ENCODE measurements at places on chromosomes 16 and 17.

DNA sequence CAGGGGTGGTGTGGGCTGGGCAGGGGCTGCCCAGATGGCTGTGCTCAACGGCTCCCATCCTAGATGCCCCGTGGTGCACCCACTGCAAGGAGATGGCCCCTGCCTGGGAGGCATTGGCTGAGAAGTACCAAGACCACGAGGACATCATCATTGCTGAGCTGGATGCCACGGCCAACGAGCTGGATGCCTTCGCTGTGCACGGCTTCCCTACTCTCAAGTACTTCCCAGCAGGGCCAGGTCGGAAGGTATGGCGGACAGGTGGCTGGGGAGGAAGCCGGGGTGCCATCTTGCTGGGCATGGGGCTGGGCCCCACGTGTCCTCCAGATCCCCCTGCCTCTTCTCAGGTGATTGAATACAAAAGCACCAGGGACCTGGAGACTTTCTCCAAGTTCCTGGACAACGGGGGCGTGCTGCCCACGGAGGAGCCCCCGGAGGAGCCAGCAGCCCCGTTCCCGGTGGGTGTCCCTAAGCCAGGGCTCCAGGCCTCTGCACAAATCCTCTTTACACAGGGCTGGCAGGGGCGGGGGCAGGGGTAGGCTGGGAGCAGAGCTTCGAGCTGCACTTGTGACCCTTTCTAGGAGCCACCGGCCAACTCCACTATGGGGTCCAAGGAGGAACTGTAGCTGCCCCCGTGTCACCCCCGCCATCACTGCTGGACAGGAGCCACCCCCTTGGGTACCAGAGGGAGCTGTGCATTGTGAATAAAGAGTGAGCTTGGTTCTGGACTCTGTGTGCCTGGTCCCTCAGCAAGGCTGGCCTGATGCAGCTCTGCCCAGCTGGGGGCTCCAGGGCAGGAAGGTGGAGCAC is 3.7 kb downstream of the PDIA2 start:
- DNase-seq, result no peak

DNA sequence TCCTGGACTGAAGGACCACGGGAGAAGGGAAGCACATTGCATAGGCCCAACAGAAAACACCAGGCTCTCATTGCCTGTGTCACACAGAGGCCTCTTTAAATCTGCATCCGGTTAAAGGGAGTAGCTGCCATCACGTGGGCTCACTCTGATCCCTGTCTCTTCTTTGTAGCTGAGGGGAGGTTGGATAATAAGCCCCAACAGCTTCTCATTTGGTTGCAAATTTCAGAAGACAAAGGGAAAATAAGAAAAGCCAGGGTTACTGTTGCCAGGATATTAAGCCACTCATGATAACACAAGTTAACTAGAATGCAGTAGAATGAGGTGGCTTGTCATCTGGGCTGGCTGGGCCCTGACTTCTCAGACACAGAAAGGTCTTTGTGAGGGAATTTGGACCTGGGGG is 325.1 kb upstream of the ERCC4 start:
- no peak for DNase-seq

DNA sequence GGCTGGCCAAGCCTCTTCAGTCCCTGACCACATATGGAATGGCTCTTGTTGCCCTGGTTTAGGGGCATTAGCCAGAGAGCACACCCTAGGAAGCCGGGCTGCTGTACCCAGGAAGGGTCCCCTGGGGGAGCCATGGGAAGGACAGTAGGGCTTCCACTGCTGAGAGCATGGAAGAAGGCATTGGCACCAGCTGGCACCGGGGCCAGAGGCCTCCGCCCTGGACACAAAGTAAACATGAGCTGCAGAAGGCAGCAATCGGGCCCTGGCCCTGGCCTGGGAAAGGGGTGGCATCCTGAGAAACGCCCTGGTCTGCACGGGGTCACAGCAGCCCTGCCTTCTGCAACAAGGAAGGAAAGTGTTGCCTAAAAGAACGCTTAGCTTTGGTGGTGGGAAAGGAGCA is 49.4 kb downstream of the VAC14 start:
- no peak for DNase-seq

- DNase-seq, result no peak
Observed at GRCh38 chr16:3731126-3731935, 14.0 kb upstream of the TRAP1 start.

DNA sequence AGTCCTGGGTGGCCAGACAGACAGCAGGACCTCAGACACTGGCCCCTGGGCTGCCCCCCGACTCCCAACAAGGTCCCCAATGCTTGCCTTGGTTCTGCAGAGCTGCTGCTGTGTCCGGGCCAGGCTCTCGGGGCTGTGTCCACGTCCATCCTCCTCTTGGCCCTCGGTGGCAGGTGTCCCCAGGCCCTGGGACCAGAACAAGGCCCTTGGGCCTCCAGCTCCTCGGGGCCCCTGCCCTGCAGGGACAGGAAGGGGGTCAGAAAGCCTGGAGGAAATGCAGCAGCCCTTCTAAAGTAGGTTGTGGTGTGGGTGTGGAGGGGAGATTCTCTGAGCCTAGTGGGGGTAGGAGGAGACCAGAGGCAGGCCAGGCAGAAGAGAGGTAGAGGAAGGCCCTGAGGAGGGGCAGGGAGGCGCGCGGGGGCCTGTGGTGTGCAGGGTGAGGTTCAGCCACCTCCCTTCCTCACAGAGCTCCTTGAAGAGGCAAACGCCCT is 2.5 kb upstream of the AXIN1 start:
- no peak for DNase-seq

- no peak for DNase-seq
Observed at GRCh38 chr17:59485946-59486345, 79.5 kb upstream of the DHX40 start.

DNA sequence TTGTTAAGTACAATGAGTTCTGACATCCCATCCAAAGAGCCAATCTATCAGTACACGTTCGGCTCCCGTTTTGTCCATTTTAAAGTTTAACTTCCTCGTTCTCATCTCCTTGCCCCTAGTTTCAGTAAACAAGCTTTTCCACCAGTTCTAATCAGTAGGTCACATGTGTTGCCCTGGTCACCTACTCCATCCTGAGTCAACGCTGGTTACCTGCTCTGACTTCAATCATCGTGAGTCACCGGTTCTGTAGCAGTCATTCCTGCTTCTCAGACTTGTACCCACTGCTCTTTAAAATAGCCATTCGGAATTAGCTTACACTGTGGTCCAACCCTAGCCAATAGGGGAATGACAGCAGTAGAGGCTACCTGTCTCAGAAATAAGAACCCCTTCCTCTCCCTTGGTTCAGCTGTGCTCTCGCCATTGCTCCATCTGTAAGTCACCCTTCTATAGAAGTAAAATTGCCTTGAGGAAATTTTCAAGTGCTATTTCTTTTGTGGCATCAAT is 191.0 kb downstream of the CPPED1 start:
- DNase-seq, result no peak

DNA sequence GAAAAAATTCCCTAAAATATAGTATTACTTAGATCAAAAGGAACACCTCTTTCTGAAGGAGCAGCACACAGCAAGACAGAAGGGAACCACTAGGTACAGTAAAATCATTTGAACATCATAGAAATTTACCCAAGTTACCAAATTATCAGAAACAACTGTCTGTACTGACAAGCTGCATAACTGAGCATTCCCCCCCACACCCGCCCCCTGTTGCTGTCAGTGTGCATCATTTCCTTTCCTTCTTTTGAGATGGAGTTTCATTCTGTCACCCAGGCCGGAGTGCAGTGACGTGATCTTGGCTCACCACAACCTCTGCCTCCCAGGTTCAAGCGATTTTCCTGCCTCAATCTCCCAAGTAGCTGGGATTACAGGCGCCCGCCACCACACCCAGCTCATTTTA is 120.7 kb downstream of the TRIM37 start:
- DNase-seq, result no peak

DNA sequence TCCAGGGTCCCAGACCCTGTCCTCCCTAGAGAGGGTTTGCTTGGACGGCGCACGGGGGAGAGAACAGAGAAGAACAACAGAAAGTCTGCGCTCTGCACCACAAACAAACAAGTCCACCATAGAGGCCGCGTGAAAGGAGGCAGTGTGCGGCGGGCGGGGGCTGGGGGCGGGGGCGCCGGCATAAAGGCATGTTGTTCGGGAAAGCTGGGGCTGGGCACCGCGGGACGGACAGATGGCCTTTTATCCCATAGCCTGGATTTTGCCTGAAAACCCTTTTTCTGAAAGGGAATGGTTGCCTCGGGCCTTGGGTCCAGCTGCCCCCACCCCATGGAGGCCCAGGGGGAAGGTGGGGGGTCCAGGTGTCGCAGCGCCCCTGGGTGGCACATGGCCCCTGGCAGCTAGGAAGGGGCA is 26.0 kb downstream of the FA2H start:
- no peak for DNase-seq

- DNase-seq, result peak; percentile 98
Observed at GRCh38 chr16:72291531-72291981, 119.6 kb upstream of the PMFBP1 start.

DNA sequence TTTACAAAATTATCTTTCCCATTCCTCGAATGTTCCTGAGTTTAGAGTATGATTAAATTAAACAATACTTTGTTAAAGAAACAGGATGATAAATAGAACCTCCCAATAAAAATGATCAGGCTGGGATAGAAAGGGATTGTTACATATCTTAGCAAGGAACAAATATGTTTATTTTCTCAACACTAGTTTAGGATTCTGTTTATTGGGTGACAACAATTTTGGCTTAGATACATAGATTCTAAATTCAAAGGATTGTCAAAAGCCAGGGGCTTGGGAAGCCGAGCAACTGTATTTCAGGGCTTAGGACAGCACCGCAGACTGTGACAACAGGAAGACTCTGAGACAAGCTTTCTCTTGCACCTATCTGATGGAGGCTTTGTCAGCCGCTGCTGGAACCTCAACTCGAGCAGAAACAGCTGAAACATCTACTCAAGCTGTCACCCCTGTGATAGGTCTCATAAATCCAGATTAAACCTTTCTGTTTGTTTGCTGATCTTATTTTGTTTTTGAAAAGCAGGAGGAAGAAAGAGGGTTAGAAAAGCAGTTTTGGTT is 562.8 kb upstream of the ZFHX3 start:
- DNase-seq, result no peak

DNA sequence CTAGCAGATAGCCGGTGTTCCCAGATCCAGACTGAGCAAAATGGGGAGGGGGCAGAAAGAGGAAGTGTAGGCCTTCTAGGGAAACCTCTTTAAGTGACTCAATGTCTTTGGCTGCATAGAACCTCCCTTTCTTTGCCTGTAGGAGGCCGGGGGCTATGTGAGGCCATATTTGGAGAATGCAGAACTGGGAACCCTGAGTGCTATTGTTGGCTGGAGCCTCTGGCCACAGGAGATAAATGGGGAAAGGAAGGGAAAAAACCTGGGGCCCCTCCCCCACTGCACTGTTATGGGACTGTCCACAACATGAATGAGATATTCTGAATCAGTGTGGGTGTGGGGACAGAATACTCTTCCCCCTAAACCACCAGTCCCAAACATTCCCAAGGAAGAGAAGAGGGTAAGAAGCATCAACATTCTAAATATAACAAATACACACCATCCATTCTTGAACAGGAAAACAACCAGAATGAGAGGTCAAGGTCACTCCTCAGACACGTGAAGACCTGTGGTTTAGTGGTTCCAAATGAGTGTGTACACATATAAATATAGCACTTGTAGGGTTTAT is 2.4 kb downstream of the VPS25 start:
- DNase-seq, result no peak

GRCh38 chr17:28364665-28365363 is at the start of gene SEBOX:
TSS of gene SEBOX (minus strand) at chr17:28365199. CDS start at chr17:28365151, 48 bp downstream.
- no peak for DNase-seq

- DNase-seq, result peak; percentile 40
Observed at GRCh38 chr17:48375356-48375755, 54.7 kb downstream of the SKAP1 start.

- DNase-seq, result peak; percentile 46
Observed at GRCh38 chr17:67506966-67507365, 129.9 kb downstream of the PITPNC1 start.

GRCh38 chr17:82839617-82840292 is at the start of gene ZNF750:
TSS of gene ZNF750 (minus strand) at chr17:82840022. CDS start at chr17:82832454, 7,568 bp downstream.
- no peak for DNase-seq

- no peak for DNase-seq
Observed at GRCh38 chr17:47106130-47106529, 83.0 kb downstream of the CDC27 start.

DNA sequence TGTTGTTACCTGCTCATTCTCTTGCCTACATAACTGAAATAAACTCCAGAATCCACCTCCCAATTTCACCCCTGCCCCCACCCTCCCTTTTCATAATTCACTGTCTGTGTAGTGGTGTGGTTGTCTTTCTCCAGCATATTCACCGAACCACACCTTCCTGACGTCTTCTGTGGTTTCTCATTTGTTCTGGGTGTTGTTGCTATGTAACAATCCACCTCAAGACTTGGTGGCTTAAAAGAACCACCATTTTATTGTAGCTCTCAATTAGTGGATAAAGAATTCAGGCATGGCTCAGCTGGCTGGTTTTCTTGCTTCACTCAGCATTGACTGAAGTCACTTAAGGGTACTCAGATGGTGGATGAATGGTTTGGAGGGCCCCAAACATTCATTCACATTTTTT is 229.8 kb downstream of the MAF start:
- DNase-seq, result no peak

DNA sequence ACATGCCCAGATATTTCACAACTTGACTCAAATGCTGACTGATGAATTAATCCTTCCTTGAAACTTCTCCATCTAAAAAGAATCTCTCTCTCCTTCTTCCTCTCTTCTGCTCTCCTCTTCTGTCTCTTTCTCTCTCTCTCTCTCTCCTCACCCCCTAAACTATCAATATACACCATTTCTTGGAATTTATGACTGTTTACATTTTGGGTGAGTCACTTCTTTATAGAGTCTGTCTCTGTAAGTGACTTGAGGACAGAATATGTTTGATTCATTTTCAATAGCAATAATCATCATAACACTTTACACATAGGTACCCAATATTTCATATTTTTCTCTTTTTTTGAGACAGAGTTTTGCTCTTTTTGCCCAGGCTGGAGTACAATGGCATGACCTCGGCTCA is 15.3 kb downstream of the OR3A1 start:
- no peak for DNase-seq

- no peak for DNase-seq
Observed at GRCh38 chr17:71762526-71762925, 358.3 kb upstream of the SOX9 start.

DNA sequence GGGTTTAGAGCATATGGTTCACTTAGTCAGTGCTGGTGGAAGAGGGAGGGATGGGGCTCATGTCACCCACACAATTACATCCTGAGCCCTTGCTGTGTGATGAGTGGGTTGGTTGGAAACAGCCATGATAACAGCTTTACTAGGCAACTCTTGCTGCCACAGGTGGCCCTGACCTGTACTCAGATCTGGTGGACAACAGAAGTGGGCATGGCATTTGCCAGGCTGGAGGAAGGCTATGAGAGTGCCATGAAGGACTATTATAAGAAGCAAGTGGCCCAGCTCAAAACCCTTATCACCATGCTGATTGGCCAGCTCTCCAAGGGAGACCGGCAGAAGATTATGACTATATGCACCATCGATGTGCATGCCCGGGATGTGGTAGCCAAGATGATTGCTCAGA is 105.8 kb downstream of the DNAH9 start:
- DNase-seq, result no peak

GRCh38 chr17:39792526-39793221 is 54.9 kb downstream of the GRB7 start:
- no peak for DNase-seq

- DNase-seq, result no peak
Observed at GRCh38 chr16:14249291-14250032, 178.3 kb downstream of the MRTFB start.

Measured in fibroblast of skin of left quadriceps (primary cell).